ENCODE measurements at places on chromosomes 4 and X. TPM values are rescaled to one million over a fixed set of nuclear protein-coding genes. Genes with fewer than 3 reads are reported as not detected.

ATOH1 gene
- polyA plus RNA-seq = not detected

P2RY10 gene
- not detected for polyA plus RNA-seq

FAM13A gene
- polyA plus RNA-seq = 12.8 TPM

DNA sequence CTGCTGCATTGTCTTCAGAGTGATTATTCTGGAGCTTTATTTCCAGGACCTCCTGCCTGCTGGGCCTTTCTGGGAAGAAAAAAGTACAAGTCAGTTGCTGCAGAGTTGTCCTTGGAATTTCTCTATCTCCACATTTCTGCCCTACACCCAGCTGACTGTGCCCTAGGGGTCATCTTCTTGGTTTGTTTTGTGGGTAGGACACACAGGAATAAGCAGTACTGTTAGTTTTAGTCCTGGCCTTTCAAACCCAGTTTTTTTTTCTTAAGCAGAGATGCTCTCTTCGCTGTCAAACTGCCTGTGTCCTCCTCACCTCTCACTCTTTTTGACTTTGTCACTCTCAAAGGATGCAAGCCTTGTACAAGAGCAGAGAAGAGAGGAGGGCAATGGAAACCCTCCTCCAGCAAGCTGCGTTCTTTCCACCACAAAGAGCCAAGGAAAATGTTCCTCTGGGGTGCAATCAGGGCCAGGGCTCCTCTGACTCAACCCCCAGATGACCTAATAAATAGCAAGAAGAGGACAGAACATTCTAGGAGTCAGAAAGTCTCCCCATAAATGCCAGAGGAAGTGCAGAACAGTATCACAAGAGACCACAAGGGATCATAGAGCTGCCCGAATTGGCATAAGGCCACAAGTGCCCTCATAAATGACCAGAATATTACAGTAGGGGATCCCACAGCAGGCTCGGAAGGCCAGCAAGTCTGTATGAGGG, 186.2 kb downstream of the RCHY1 start:
- H3K36me3 ChIP-seq = no peaks in the 10 kb centered on the region
- H3K4me1 ChIP-seq = no peaks in the 10 kb centered on the region
- no peaks in the 10 kb centered on the region for H3K27me3 ChIP-seq
- no peak overlapping the region for H3K27ac ChIP-seq

GRCh38 chr4:147994076-147994475, 262.2 kb downstream of the ARHGAP10 start:
- no peak for DNase-seq
- H3K4me1 ChIP-seq = no peaks in the 10 kb centered on the region
- no peaks in the 10 kb centered on the region for H3K27me3 ChIP-seq
- H3K36me3 ChIP-seq = no peaks in the 10 kb centered on the region
- no peak overlapping the region for H3K27ac ChIP-seq

DNA sequence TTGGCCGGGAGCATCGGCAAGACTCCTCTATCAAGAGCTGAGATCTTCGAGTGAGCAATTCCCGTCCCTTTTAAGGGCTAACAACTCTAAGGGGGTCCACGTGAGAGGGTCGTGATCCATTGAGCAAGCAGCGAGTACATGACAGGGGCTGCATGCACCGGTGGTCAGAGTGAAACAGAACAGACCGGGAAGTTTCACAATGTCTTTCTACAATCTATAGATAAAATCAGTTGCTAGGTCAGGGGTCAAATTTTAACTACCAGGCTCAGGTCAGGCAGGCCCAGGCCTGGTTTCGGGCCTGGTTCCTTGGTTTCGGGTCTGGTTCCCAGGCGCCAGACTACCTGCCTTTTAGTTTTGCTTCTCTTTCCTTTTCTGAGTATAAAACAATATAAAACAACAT, 160.1 kb downstream of the PTCHD1 start:
- no peaks in the 10 kb centered on the region for H3K36me3 ChIP-seq
- DNase-seq = no peak
- H3K4me3 ChIP-seq = no peak overlapping the region
- H3K4me1 ChIP-seq = no peaks in the 10 kb centered on the region
- H3K27ac ChIP-seq = no peak overlapping the region

GRCh38 chr4:180603791-180604190, 1639.4 kb upstream of the TENM3 start:
- H3K36me3 ChIP-seq = no peaks in the 10 kb centered on the region
- DNase-seq = no peak
- no peak overlapping the region for H3K4me3 ChIP-seq
- no peak overlapping the region for H3K27ac ChIP-seq
- H3K27me3 ChIP-seq = no peaks in the 10 kb centered on the region
- no peaks in the 10 kb centered on the region for H3K4me1 ChIP-seq

DNA sequence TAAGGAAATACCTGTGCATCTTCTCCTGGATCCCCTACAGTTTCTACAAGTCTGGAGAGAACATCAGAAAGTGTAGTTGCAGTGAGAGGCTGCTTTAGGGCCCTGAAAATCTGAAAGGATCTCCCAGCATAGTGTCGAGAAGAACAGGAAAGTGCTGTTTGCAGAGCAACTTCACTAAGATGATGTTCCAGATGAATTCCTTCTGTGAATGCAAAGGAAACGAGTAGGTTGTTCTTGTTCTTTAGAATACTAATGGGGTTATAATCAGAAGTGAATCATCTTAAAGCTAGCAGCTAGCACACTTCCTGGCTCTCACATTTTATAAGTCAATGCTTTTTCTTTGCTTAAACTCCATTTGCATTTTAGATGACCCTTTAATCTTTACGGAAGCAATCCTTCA, 53.7 kb downstream of the ZAR1 start:
- H3K27ac ChIP-seq = no peak overlapping the region
- H3K27me3 ChIP-seq = no peaks in the 10 kb centered on the region
- no peaks in the 10 kb centered on the region for H3K4me1 ChIP-seq
- DNase-seq = no peak

All from K562 (cell line).